IMR-90 (cell line): ENCODE measurements at places on chromosomes 5 and 9. TPM values are rescaled to one million over a fixed set of nuclear protein-coding genes. Genes with fewer than 3 reads are reported as not detected.

- no peak for DNase-seq
Observed at GRCh38 chr9:12674961-12675360, 18.2 kb upstream of the TYRP1 start.

GRCh38 chr5:110757118-110757729, 18.4 kb downstream of the SLC25A46 start:
- peak; percentile 60 for DNase-seq

DNA sequence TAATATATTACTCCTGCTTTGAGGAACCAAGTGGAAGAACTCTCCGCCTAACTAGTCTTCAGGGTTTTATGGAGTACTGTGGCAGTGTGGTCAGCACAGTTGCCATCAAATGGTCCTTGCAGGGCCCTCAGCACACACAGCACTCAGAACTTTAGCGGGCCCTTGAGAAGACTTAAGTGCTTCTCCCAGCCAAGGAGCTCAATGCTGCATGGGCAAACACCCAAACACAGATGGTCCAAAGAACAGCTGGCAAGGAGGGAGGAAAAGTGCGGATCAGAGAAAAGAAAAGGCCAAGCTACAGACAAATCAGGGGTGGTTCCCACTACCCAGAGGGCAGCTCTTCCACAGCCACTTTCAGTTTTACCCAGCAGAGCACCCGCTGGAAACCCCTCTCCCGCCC, 98.6 kb downstream of the SPOCK1 start:
- DNase-seq, result no peak

GRCh38 chr9:129316281-129317030, 138.4 kb upstream of the IER5L start:
- DNase-seq, result no peak

DNA sequence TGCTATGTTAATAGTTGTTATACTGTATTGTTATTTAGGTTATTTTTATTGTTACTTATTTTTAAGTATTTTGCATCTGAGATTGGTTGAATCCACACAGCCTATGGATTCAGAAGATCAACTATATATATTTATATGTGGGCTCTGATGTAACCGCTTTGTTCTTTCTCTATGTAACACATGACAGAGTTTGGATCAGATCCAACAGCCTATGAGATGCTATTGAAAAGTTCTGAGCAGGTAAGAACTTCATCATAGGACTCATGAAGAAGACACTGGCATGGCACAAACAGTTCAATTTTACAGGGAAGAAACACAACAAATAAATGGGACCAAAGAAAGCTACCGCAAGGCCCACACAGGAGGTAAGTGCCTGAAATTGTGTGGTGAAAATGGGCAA, 93.4 kb downstream of the GNAQ start:
- DNase-seq, result no peak

DNA sequence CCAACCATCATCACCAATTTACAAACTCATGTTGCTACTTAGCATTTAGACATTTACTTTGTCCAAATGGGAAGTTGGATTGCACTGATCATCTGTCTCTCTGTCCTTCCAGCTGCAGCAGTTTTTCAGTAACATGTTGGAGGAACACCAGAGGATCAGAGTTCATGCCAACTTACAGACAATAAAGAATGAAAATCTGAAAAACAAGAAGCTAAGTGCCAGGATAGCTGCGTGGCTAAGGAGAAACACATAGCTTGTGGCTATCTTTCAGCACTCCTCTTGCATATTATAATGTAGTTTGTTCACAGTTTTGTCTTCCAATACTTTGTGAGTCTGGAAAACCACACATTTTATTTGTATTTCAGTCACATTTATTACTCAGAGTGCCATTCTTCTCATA, 6.4 kb upstream of the ARL14EPL start:
- DNase-seq, result no peak

GRCh38 chr9:126631254-126631653, 17.5 kb downstream of the LMX1B start:
- no peak for DNase-seq

GRCh38 chr9:136020206-136020605, 59.0 kb upstream of the UBAC1 start:
- DNase-seq, result no peak

GRCh38 chr9:71183251-71183650, 61.8 kb upstream of the TRPM3 start:
- no peak for DNase-seq

DNA sequence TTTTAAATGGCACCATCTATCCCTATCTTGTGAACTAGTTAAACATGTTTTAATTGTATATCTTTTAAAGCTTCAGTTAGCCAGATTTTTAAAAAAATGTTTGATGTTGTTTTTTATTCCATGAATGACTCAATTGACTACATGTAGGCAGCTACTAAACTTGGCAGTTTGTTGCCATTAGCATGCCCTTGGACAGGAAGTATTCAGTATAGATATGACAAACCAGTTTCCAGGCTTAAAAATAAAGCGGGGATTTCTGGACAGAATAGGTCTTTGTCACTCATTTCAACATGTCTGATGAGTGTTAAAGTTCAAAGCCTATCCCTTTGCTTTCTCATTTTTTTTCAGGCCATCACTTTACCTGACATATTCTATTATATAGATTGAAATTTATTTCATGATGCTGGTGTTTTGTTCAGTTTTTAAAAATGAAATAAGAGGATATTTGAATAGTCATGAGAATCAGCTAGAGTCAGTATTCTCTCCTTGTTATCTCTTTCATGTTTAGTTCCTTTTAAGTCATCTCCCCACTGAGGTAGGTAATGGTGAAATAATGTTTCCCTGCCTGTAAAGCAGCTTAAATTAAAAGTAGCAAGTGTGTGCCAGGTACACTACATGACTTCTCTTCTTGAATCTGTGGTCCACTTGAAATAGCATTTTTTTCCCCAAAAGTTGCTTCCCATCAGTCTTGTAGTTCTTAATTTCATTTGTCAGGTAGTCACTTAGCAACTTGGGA, 11.9 kb downstream of the TNFAIP8 start:
- DNase-seq, result peak; percentile 64

DNA sequence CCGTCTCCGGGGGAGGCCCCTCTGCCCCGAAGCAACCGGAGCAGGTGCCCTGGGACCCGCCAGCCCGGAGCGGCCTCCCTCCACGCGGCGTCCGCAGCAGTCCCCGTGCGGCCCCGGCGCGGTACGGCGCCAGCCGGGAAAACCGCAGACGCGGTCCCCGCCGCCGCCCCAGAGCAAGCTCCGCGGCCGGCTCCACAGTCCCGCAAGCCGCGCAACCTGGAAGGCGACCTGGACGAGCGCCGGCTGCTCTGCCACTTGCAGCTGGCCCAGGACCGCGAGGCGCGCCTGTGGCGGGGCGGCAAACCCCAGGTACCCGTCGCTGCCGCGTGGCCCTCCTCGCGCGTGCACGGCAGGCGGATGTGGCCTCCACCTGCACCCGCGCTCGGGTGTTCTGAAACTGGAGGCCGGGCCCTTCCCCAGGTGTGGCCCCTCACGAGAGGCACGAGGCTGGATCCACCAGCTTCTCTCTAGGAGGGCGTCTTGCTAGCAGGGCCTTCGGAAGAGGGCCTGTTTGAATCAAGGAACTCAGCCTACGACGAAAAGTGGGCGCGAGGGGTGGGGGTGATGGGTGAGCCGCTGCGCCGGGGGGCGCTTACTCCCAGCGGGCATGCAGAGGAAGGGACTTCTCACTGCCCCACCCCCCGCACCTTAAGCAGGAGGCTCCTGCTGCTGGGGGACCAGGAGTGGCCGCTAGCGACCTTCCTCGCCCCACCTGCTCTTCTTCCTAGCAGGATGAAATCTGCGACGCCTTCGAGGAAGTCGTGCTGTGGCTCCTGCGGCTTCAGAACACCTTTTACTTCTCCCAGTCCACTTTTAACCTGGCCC, 602 bp downstream of the CCNI2 start:
- DNase-seq, result no peak

DNA sequence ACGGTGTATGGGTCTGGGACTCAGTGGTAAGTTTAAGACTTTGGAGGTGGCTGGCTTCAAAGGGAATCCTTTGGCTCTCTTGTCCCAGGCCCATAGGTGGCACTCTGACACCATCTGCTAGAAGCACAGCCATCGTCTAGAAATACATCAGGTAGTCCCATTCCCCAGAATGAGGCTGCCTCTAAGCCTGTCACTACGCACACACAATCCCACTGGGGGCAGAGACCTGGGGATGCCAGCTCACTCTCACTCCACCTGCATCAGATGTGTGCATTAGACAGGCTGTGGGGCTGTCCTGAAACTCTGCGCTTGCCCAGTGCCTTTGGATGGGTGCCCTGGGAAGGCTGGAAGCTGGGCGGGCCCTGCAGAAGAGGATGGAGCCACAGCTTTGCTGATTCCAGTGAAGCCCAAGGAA, 127.5 kb upstream of the PANK3 start:
- peak; percentile 47 for DNase-seq

DNA sequence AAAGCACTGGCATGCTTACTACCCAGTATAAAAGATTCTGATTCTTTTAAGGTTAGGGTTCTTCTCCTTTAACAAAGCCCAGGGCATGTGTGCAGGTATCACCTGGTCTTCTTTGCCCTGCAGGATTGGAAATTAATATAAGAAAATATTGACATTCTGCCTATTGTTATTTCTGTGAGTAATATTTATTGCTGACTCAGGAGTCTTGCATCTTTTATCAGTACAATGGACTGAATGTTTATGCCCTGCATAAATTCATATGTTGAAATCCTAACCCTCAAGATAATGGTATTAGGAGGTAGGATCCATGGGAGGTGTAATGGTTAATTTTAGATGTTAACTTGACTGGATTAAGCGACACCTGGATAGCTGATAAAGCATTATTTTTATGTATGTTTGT, 189.0 kb downstream of the LRRC70 start:
- DNase-seq, result no peak

- no peak for DNase-seq
Observed at GRCh38 chr5:3009605-3010004, 258.1 kb upstream of the IRX2 start.

The C9orf50 gene
- not detected in 2 replicates for total RNA-seq

The CMYA5 gene
- total RNA-seq, result 0.83 and 0.90 TPM in 2 replicates

The LOX gene
- total RNA-seq, result 261 and 277 TPM in 2 replicates

The SVEP1 gene
- total RNA-seq, result 13.1 and 16.7 TPM in 2 replicates

The GDNF gene
- total RNA-seq, result 0.18 and 0.28 TPM in 2 replicates

The NTRK2 gene
- under 0.01 TPM in 1 of 2 replicates, not detected in the other for total RNA-seq

The KCNV2 gene
- not detected in 2 replicates for total RNA-seq

The TAF1L gene
- under 0.01 TPM in 1 of 2 replicates, not detected in the other for total RNA-seq

The TLX3 gene
- total RNA-seq, result not detected in 2 replicates

The FRMPD1 gene
- total RNA-seq, result not detected in 2 replicates

The WWC1 gene
- 9.1 and 10.3 TPM in 2 replicates for total RNA-seq
